ENCODE measurements at places on chromosomes 3 and 15.
A peak's percentile ranks its signal among the peaks of the same experiment; 100 is the strongest.

- DNase-seq, result no peak
Measured at GRCh38 chr15:84810073-84810840, 6.9 kb upstream of the ALPK3 start.

DNA sequence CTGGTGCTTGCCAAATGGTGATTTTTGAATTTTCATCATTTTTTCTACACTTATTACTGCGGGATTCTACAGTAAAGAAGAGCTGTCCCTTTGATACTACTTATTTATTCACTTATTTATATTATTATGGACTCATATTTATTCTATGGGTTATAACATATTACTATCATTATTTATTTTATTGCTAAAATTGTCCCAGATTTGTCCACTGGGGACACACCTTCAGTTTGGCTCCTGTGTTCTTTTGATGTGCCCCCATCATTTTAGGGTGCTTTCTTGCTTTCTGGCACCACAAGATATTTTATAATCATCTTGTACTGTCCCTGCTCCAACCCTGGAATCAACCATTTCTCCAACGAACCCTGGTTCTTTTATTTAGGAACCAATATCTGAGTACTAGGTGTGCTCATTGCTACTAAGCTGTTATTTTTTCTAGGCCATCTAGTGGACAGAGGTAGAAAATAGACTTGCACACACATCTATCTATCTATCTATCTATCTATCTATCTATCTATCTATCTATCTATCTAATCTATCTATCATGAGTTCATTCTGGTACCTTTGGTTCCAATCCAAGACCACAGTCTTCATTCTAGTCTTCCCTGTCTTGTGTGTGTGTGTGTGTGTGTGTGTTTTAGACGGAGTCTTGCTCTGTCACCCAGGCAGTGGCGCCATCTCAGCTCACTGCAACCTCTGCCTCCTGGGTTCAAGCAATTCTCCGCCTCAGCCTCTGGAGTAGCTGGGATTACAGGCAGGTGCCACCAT is 16.0 kb downstream of the SLC22A14 start:
- DNase-seq, result no peak

DNA sequence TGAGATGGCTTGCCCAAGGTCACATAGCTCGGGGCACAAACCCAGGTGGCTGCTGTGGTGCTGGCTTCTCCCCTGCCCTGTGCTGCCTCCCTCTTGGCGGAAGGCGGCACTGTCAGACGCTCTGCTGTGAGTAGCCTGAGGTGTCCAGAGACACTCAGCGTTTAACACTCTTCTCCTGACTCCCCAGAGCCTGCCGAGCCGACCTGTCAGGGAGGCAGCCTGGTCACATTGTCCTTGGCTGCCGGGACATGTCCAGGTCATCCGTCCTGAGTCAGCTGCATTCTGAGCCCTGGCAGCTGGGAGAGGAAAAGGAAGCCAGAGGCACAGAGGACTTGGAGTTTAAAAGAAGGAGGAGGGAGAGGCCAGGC is 4.7 kb downstream of the LMAN1L start:
- no peak for DNase-seq

DNA sequence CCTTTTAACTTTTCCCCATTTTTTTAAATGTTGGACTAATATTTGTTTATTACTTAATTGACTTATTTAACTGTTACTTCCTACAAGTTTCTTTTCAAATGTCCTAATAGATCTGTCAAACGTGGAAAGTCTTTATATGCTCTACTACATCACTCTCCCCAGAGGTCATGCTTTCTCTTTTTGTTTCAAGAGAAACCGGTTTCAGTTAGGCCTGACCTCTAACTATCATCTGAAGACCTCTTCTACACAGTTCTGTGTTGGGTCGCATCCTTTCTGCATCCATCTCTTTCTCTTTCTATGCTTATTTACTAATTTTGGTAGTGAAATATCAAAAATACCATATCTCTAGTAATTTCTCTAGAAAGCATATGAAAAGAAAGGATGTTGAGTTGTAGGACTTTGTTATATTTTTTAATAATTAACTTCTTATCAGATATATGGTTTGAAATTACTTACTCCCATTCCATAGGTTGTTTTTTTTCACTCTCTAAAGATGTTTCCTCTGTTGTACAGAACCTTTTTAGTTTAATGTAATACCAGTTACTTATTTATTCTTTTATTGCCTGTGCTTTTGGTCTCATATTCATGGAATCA is 781.2 kb upstream of the ARPP21 start:
- DNase-seq, result no peak

DNA sequence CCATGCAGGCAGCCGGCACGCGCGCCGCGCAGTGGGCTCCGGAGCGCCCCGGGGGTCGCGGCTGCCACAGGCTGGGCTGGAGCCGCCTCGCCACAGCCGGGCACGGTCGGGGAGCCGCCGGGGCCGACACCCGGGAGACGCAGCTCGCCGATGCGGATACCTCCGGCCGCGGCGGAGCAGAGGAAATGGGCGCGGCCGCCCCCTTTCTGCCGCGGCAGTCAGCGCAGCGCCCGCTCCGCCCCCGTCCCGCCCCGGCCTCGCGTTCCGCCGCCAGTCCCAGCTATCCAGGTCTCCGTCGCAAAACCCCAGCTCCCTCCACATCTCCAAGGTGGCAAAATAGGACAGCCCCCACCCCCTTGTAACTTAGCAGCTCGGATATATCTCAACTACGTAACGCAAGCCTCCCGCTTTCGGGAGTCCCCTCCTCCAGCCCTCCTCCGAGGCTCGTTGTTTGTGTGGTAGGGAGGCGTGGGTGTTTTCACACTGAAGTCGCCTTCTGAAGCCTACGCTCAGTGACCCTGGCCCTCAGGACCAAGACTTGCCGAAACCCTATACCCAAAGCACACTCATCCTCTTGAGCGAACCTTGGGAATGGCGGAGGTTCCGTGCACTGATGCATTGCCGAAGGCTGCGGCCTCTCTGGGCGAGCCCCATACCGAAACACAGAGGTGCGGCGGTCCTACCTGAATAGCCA is at the start of gene SH3BP5:
TSS of gene SH3BP5 (minus strand) at position 182 of the 694 bp plus-strand sequence. CDS start at position 4, 178 bp downstream.
- DNase-seq, result peak; percentile 67

DNA sequence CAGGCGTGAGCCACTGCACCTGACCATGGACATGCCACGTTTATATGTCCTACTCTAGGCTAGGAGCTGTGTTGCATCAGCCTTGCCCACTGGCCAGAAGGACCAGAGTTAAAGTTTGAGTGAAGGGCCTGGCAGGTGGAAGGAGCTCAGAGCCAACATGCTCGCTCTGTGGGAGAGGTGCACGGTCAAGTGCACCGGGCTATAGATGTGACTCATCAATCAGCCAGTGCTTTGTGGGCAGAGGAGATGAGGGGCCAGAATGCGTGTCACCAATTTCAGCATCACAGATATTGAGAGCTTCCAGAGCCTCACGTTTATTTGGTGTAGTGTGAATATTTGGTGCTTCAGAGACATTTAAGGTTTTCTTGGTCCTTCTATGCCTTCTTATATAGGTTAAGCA is 137.3 kb upstream of the KBTBD8 start:
- DNase-seq, result no peak

GRCh38 chr3:31466866-31467265 is 65.9 kb upstream of the STT3B start:
- no peak for DNase-seq

GRCh38 chr3:188365988-188366698 is 212.2 kb downstream of the LPP start:
- no peak for DNase-seq

DNA sequence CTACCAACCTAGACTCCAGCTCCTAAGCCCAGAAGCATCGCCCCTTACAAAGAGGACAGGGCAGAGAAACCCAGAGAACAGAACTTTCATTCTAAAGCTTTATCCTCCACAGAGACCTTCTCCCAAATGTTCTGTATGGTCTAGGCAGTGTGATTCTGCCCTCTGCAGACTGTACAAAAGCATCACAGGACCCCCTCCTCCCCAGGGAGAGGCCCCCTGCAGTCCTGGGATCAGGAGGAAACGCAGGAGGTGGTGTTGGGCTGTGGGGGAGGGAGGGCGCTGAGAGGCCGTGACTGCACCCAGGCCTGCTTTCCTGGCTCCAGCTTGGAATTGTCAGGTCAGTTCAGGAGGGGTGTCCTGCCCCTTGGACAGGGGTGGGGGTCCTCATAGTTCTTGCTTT is 101.3 kb downstream of the DGKG start:
- no peak for DNase-seq

GRCh38 chr3:23650371-23651140 is 155.2 kb upstream of the UBE2E1 start:
- no peak for DNase-seq

GRCh38 chr15:60616147-60616546 is 137.2 kb upstream of the ICE2 start:
- DNase-seq, result no peak

DNA sequence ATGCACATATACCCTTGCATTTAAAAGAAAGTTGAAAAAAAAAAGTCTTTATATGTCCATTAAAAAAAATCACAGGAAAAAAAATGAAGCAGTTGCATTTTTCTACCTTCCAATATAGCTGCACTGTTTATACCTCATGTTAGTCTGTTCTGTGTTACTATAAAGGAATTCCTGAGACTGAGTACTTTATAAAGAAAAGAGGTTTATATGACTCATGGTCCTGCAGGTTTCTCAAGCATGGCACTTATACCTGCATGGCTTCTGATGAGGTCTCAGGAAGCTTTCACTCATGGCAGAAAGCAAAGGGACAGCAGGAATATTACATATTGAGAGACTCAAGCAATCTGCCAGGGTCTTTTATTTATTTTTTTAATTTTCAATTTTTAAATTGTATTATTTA is 277.2 kb upstream of the BCHE start:
- no peak for DNase-seq

DNA sequence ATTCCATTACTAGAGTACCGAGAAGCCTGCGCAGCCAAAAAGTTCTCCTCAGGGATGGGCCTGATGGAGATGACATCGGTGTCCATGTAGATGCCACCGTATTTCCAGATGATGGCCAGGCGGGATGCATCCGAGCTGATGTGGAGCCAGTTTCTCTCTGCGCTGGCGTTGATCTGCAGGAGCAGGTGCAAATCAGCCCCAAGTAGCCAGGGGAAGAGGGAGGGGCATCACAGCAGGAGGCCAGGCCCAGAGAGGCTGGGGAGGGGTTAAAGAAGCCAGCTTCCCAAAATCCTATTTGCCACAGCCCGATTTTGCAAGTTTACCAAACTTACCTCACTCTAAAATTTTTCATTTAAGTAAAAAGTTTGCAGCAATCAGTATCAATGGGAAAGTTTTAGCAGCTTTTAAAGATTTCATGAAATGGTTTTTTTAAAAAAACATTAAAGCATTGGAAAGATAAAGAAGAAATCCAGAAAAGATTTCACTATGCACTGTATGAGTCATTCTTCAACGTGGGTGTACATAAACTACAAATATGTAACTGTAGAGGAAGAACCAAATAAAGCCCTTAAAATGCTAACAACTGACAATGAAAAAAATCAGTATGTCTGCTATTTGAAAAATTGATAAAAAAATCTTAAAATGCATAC is 7.4 kb downstream of the A4GNT start:
- DNase-seq, result no peak

- DNase-seq, result no peak
Measured at GRCh38 chr15:101481381-101481705, 8.2 kb downstream of the PCSK6 start.

GRCh38 chr3:149850787-149851584 is 38.0 kb downstream of the RNF13 start:
- DNase-seq, result no peak

DNA sequence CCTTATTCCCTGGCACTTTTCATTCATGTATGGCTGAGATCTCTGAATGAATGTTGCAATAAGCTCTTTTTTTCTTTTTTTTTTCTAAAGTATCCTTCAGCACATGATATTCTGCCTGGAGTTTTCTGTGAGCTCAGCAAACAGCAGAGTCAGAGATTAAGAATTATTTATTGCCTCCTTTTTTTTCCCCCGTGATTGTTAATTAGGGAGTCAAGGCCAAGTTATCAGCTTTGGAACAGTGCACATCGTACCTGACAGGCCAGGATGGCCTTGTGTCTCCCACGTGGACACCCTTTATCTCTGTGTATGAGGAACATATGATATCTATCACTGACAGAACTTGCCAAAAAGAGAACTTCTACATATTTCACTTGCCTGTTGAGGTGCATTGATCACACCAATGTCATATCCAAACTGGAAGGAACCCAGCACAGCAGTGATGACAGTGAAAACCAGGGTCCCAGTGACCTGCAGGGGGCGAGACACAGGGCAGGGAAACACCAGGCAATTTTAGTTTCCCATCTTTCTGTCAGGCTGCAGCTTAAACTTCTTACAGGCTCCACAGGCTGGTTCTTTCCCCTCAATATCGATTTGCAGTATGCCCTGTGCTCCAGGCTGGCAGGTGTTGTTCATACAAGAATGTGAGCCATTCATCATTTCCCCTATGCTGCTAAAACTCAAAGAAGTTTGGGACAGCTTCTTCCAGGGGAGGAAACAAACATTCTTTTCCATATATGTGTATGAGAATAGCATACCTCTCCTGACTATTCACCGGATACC is 8.2 kb downstream of the SLC2A2 start:
- no peak for DNase-seq

DNA sequence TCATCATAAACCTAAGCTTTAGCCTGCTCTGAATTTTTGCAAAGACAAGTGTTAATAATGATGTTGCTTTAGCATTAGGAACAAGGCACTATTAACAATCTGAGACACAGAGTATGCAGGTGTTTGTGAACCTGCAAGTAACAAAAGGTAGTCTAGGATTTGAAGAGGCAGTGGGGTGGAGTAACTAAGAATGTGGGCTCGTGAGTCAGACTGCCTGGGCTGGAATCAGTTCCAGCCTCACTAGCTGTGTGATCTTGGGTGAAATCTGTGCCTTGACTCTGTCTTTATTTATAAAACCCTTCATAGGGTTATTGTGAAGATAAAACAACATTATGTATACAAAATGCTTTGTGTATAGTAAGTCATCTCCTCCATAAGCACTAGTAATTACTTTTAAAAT is 610.6 kb upstream of the CFAP20DC start:
- no peak for DNase-seq

- no peak for DNase-seq
Measured at GRCh38 chr15:82850731-82851130, 41.3 kb downstream of the WHAMM start.

DNA sequence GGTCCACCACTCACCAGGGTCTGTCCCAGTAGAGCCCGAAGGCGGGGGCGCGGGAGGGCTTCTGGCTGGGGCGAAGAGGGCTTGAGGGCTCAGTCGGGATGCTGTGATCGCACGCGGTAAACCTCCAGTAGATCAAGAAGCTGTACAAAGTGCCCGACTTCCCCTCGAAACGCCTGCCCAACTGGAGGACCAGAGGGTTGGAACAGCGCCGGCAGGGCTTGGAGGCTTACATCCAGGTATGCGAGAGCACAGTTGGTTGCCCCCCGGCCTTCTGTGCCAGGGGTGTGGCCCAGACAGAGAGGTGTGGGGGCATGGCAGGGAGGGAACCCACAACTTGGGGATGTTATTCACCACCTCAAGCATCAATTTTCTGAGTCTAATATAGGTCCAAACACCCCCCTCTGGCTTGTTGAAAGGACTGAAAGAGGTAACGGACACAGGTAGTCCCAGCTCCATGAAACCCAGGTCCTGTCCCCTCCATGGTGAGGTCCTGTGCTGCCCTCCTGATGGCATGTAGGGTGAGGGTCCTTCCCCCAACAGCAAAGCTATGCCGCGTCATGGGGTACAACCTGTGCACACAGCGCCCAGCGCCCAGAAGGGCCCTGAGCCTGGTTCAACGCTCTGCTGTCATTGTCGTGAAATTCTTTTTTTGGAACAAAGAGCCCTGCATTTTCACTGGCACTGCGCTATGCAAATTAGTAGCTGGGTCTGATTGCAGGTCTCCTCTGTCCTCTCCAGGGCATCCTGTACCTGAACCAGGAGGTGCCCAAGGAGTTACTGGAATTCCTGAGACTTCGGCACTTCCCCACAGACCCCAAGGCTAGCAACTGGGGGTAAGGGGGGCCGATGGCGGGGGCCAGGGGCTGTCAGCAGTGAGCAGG is 1.2 kb downstream of the SNX22 start:
- no peak for DNase-seq

GRCh38 chr3:3351226-3351625 is 171.7 kb upstream of the CRBN start:
- no peak for DNase-seq

Data from stimulated activated CD4-positive, alpha-beta T cell treated with anti-CD3 and anti-CD28 coated beads, Interleukin-15, amount 100 ng/mL, for 48 hours (primary cell).